Fibroblast of villous mesenchyme (primary cell): ENCODE measurements at places on chromosomes 7 and 10. TPM values are rescaled to one million over a fixed set of nuclear protein-coding genes. Genes with fewer than 3 reads are reported as not detected.

Gene KAZALD1
- 9.1 and 9.3 TPM in 2 replicates for total RNA-seq

- peak; percentile 87 for DNase-seq
Measured at GRCh38 chr10:114520453-114520852, 116.2 kb upstream of the AFAP1L2 start.

Gene DYNC1I1
- 0.43 and 1.9 TPM in 2 replicates for total RNA-seq

GRCh38 chr10:14429043-14429700, 98.4 kb upstream of the FRMD4A start:
- no peak for DNase-seq

- no peak for DNase-seq
Measured at GRCh38 chr10:88401671-88402347, 181.3 kb downstream of the RNLS start.

Gene CACNA2D1
- 63.5 and 63.8 TPM in 2 replicates for total RNA-seq

GRCh38 chr10:130758529-130758928, 553.0 kb downstream of the TCERG1L start:
- no peak for DNase-seq

- no peak for DNase-seq
Measured at GRCh38 chr7:99422186-99422585, 13.4 kb downstream of the BUD31 start.

- DNase-seq, result peak; percentile 49
Measured at GRCh38 chr7:133077394-133077793, 4.5 kb downstream of the CHCHD3 start.

Gene HTRA1
- 88.9 and 160 TPM in 2 replicates for total RNA-seq

GRCh38 chr10:77249901-77250459, 387.6 kb downstream of the KCNMA1 start:
- no peak for DNase-seq

DNA sequence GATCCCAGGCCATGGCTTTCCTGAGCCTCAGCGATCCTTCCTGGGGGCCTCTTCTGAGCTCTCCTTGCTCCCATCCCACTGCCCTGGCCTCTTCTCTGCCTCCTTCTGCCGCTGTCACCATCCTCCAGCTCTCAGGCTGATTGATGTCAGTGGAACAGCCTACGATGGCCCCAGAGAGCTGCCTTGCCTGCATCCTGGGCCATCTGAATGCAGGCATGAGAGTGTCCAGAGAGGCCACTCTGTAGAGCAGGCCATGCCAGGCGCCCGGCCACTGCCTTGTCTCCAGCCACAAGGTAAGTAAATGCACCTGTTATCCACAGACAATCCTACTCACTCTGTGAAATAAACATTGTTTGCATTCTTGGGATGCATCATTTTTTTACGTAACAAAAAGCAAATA, 171.4 kb upstream of the PPP2R2D start:
- no peak for DNase-seq

DNA sequence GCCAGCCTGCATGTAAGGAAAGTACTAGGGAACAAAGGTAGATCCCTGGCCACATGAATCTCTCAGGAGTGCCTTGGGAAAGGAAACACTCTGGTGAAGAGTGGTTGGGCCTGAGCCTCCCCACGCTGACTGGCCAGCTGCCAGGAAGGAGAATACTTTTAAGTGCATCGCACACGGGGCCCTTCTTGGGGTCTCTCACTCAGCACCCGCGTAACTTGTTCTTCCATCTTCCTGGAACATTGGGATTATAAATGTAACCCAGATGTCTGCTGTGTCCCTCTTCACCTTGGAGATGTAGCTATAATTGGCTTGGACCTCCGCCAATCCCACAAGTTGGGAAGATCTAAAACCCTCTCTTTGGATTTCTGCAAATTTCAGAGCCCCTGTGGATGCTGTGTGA, 4.4 kb upstream of the GLI3 start:
- no peak for DNase-seq

Gene NME8
- not detected in 2 replicates for total RNA-seq

DNA sequence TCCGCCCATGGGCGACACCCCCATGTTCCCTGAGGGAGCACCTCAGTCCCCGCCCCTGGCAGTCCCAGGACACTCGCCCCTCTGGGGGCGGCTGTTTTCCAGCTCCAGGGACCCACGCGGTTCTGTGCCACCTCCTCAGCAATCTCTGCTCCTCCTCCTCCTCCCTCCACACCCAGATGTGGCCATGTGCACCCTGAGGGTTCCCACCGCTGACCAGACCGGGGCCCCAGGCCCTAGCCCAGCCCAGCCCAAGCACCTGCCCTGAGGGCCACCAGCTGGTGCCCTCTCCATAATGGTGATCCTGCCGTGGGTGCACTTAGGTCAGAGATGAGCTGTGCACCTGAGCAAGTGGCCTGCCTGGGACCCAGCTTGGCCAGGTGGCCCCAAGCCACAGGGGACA, 25.1 kb downstream of the AP5Z1 start:
- DNase-seq, result no peak

Gene NEUROD6
- not detected in 2 replicates for total RNA-seq

GRCh38 chr7:56081626-56082340, 11.0 kb downstream of the PHKG1 start:
- DNase-seq, result no peak

GRCh38 chr10:94850766-94851165, 87.7 kb upstream of the CYP2C9 start:
- no peak for DNase-seq
